ENCODE measurements at places on chromosomes 2 and 18. TPM values are rescaled to one million over a fixed set of nuclear protein-coding genes. Genes with fewer than 3 reads are reported as not detected.

Gene AQP12A
- not detected for total RNA-seq

Gene RNU2-63P
- 6.8 TPM for total RNA-seq

Gene ASXL3
- not detected for total RNA-seq

Gene CCDC141
- total RNA-seq, result not detected

Gene SCYGR8
- not detected for total RNA-seq

Gene ACMSD
- not detected for total RNA-seq

Gene MC4R
- total RNA-seq, result not detected

Gene MYL12B
- 475 TPM for total RNA-seq

DNA sequence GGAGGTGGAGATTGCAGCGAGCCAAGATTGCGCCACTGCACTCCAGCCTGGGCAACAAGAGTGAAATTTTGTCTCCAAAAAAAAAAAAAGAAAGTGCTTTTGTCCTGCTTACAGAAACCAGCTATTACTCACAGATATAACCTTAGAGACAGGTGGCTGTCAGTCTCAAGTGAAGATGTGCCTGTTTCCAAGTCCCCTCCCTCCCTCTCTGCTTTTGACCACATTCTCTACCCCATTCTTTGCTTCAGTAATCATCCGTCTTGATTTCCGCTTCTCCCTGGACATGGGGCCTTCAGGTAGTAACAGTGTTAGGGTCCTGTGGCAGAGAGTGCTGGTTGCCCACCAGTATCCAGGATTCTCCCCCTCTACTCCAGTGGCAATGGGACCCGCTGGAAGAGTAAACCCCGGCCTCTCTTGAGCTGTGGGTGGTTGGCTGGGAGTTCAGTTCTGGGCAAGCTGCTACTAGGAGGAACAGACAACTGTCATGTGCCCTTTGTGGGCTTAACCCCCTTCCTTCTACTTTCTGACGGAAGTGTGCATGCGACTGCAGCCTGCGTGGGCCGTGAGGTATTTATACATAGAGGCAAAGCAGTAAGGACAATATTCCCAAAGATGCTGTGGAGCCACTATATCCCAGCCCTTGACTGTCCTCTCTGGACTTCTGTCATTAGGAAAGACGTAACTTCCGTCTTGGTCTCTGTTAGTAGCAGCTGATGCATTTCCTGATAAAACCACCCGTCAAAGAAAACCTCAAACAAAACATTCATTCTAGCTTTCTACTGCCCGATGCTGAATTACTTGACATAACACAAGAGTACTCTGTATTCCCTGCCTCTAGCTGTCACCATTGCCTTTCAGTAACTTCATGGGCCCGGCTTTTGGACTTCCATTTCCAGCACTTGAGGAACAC lies 17.8 kb downstream of the PDCL3 start:
- no peak for DNase-seq

DNA sequence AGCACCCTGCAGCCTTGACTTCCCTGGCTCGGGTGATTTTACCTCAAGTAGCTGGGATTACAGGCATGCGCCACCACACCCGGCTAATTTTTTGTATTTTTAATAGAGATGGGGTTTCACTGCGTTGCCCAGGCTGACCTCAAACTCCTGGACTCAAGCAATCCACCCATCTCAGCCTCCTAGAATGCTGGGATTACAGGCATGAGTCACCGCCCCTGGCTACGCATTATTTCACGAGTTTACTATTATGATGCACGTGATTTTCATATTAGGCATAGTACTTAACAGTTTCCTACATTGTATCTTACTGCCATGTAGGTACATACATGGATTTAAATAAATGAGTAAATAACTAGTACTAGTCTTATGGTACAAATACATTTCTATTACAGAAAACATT lies 4.4 kb downstream of the DYNC2LI1 start:
- no peak for DNase-seq

- DNase-seq, result no peak
These were observed 320.0 kb downstream of the FSIP2 start for GRCh38 chr2:186058614-186059013.

DNA sequence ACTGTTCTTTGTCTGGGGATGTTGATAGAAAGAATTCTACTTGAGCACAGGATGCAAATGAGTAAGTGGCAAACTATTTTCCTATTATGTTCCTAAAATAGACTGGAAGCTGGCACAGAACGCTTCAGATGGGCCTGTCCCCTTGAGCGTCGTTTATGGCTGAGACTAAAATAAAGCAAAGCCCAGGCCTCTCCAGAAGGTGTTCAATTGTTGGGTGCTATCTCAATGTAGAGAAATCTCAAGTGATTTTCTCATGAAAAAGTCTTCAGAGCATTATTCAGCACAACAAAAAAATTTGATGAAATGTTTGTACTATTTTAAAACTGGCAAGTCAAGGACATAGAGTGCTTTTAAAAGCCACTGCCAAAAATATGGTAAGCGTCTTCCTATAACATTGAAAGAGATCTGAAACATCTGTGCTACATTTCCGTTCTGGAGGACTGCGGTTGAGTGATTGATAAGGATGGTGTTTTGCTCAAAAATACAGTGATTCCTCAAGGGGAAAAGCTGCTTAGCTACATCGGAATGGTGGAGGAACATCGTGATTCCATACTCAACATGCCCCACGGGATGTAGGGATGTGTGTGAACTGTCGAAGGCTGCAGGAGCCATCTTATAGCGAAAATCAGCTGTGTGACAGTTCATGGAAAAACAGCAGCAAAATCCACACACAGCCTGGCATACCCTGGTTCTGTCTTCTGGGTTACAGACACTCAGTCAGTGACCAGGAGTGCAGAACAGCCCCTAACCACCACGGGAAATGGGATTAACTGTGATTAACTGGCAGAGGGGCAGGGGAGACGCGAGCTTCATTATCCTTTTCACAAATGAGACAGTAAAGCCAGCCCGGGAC lies 10.4 kb upstream of the LRRFIP1 start:
- no peak for DNase-seq

DNA sequence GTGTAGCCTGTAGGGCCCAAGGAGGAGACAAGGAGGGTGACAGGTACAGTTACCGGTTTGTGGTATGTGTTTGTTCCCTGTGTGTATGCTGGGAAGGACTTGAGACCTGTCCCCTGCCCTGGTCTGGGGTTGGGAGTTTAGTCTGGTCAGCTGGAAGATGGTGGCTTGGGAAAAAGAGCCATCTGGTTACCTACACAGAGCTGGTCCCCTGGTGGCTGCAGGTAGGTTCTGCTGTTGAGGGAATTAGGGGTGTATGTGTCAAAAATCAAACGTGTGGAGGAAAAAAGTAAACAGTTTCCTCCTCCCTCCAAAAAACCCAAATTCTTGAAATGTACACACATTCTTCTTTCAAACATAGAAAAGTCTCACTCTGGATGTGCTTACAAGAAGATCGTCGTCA lies 24.3 kb downstream of the PTMA start:
- no peak for DNase-seq

- DNase-seq, result no peak
These were observed 14.5 kb upstream of the CIB4 start for GRCh38 chr2:26655611-26656195.

DNA sequence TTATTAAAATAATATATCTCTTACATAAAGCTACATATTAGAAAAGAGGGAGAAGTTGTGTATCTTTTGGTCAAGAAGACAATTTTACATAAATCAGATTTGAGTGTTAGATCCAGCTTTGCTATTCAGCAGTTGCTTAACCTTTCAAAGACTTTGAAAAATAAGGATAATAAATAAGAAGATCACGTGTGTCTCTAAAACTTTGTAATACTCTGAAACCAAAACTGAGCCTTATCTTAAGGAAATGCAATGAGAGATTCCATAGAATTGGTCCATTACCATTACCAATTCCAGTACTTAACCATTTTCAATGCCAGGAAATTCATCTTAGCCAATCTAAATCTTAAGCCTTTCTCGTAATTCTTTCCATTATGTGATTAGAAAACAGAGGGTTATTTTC lies 89.2 kb upstream of the COL5A2 start:
- DNase-seq, result no peak

GRCh38 chr2:13289310-13289709 lies 572.6 kb downstream of the TRIB2 start:
- DNase-seq, result no peak

DNA sequence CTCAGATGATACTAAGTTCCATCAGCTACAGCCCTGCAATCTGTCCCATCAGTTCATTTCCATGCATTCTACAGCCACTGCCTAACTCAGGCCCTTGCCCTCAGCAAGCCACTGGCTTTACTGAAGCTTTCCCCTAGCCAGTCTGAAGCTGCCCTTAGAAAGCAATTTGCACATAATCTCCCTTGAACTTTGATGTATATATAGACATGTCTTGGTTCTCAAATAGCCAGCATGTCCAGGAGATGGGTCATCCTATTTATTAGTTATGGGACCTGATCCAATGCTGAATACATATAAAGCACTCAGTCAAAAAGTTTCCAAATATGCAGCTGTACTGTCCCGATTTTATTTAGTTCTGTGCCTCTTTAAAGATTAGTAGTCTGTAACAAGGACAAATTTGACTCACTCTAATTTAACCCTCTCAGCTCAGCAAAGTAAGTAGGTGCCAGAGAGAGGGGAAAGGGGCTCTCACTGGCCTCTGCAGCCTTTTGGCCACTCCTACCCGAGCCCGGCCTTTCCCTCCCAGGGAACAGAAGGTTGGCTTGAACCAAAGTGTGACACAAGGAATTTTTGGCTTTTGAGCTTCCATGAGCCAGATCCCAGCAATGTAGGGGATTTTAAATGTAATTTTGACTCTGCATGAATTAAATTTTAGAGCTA lies 70.7 kb downstream of the CCDC93 start:
- DNase-seq, result no peak

DNA sequence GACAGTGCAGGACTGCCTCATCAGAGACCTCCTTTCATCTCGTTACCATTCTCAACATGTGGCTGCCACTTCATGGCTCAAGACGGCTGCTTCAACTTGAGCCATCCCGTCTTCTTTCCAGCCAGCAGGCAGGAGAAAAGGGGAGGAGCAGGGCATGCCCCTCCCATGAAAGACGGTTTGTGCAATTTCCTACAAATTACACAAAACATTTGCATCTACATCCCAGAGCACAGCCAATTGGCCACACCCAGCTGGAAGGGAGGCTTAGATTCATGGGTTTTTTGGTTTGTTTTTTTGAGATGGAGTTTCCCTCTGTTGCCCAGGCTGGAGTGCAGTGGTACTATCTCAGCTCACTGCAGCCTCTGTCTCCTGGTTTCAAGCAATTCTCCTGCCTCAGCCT lies 11.8 kb downstream of the UCN start:
- no peak for DNase-seq

GRCh38 chr18:37403100-37403781 lies 162.4 kb downstream of the CELF4 start:
- DNase-seq, result no peak

- DNase-seq, result no peak
These were observed 145.8 kb downstream of the LAMA3 start for GRCh38 chr18:23835091-23835490.

DNA sequence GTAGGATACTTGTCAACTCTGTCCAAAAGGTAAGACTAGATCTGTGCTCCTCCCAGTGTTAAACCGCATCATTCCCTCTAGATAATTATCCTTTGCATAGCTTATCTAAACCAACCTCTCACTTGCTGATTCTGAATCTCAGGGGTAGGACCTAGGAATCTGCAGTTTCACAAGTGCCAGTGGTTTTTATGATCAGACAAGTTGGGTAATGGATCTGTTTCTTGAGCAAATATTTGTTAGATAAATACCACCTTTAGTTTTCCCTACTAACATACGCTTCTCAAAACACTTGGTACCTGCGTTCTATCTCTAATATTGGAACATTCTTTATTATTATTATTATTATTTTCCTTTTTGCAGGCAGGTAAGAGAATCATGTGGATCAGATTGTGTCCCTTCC lies 439.9 kb downstream of the PTPRM start:
- DNase-seq, result no peak

DNA sequence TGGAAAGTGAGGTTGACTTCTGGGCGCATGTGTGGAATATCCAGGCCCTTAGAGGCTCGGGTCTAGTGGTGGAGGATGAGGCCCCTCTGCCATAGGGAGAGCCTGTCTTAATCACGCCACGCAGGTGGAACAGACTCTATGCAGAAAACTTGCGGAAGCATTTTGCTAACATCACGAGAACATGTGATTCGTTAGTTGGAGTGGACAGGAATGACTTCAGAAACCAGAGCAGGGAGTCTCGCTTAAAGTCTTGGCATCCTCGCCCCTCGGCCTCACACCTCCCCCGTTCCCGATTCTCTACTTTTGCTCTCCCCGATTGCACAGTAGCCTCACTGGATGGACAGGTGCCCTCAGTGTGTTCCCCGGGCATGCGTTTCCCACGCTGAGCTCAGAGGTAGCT lies 333.4 kb downstream of the GBX2 start:
- no peak for DNase-seq

- DNase-seq, result no peak
These were observed 78.4 kb upstream of the CYP1B1 start for GRCh38 chr2:38154395-38154794.

DNA sequence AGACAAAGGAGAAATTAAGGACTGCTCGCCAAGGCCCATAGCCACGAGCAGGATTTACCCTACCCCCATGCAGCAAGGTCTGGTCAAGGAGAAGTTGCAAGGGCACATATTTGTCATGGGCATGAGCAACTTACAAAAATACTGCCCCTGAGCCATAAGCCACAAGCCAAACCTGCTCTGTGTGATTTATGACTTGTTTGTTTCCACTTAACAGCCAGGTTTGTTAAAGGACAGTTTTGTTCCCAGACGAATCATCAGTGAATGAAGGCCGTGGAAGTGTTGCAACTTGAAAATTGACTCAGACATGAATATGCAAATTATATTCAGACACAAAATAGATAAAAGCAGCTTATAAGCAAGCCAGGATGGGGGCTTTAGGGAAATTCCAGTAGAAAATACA lies 31.3 kb upstream of the EVA1A start:
- DNase-seq, result peak; percentile 41

- no peak for DNase-seq
These were observed 498.8 kb upstream of the TCF4 start for GRCh38 chr18:56086786-56087185.

GRCh38 chr2:174682578-174683391 lies 81.5 kb downstream of the CHRNA1 start:
- DNase-seq, result no peak

DNA sequence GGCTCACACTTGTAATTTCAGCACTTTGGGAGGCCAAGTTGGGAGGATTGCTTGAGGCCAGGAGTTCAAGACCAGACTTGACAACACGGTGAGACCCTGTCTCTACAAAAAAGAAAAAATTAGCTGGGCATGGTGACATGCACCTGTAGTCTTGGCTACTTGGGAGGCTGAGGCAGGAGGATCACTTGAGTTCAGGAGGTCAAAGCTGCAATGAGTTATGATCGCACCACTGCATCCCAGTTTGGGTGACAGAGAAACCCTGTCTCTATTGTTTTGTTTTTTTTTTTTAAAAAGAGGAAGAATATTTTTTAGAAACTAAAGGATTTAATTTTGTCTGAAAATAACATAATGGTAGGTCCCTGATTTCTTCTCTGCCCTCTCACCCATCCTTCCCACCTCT lies 79.4 kb upstream of the TMEM200C start:
- DNase-seq, result no peak

- DNase-seq, result no peak
These were observed 2.4 kb downstream of the BOK start for GRCh38 chr2:241560883-241561474.

DNA sequence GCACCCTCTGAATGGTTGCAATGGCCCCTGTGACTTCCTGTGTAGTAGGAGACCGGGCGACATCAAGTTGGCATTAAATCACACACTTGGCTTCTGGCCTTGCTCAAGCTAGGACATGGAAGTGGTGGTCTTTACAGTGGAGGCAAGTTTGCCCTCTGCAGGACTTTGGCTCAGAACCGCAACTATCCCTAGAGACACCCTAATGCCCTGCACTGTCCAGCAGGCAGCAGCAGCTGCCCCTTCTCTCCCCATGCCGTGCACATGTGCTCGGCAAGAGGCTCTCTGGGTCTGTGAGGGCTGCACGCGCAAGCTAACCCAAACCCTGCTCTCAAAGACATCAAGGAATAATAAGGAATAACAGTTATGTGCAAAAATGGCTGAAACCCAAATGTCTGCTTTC lies 106.5 kb downstream of the COL6A3 start:
- no peak for DNase-seq
